ENCODE measurements at places on chromosomes 1 and 21.

- H3K36me3 ChIP-seq: no peaks in the 10 kb centered on the region
- no peak overlapping the region for H3K27ac ChIP-seq
- no peaks in the 10 kb centered on the region for H3K4me1 ChIP-seq
- DNase-seq: no peak
Measured at GRCh38 chr1:81730881-81731280, 69.9 kb upstream of the ADGRL2 start.

GRCh38 chr1:36937371-36937770 lies 96.9 kb downstream of the GRIK3 start:
- H3K27me3 ChIP-seq: peaks cover 11% of the 10 kb centered on the region
- no peak overlapping the region for H3K27ac ChIP-seq
- H3K4me1 ChIP-seq: no peaks in the 10 kb centered on the region
- no peak for DNase-seq

DNA sequence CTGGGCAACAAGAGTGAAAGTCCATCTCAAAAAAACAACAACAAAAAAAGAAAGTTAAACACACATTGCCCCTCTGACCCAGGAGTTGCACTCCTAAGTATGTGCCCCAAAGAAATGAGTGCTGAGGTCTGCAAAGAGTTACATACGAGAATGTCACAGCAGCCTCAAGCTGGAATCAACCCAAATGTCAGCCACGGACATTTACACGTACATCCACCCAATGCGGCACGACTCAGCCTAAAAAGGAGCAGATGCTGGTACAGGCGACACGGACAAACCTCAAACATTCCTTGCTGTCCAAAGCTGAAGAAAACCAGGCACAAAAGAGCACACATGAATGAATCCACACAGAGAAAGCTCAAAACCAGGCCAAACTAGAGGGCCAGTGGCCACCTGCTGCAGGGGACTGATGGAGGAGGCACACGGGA lies 46.8 kb upstream of the ECE1 start:
- no peaks in the 10 kb centered on the region for H3K27me3 ChIP-seq
- no peak overlapping the region for H3K4me3 ChIP-seq
- H3K27ac ChIP-seq: no peak overlapping the region

- no peak overlapping the region for H3K4me3 ChIP-seq
- H3K4me1 ChIP-seq: peaks cover 8% of the 10 kb centered on the region
- H3K36me3 ChIP-seq: no peaks in the 10 kb centered on the region
- DNase-seq: no peak
Measured at GRCh38 chr1:41444785-41445184, 39.7 kb downstream of the EDN2 start.

DNA sequence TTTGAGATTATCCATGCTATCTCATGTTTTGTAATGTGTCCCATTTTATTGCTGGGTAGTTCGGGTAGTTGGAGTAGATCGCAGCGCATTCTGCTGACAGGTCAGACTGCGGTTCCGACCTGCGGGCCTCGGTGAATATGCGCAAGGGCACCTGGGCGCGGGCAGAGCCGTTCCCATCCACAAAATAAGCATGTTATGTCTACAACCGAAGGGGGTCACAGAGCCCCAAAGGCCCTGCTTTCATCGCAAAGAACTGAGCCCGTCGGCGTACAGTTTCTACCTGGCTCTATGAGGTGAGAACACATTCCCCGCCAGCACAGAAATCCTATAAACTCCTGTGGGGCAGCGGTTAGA lies 88.4 kb downstream of the PRKAB2 start:
- peaks cover 40% of the 10 kb centered on the region for H3K27me3 ChIP-seq
- H3K4me3 ChIP-seq: no peak overlapping the region
- no peak overlapping the region for H3K27ac ChIP-seq
- DNase-seq: no peak
- H3K36me3 ChIP-seq: no peaks in the 10 kb centered on the region

DNA sequence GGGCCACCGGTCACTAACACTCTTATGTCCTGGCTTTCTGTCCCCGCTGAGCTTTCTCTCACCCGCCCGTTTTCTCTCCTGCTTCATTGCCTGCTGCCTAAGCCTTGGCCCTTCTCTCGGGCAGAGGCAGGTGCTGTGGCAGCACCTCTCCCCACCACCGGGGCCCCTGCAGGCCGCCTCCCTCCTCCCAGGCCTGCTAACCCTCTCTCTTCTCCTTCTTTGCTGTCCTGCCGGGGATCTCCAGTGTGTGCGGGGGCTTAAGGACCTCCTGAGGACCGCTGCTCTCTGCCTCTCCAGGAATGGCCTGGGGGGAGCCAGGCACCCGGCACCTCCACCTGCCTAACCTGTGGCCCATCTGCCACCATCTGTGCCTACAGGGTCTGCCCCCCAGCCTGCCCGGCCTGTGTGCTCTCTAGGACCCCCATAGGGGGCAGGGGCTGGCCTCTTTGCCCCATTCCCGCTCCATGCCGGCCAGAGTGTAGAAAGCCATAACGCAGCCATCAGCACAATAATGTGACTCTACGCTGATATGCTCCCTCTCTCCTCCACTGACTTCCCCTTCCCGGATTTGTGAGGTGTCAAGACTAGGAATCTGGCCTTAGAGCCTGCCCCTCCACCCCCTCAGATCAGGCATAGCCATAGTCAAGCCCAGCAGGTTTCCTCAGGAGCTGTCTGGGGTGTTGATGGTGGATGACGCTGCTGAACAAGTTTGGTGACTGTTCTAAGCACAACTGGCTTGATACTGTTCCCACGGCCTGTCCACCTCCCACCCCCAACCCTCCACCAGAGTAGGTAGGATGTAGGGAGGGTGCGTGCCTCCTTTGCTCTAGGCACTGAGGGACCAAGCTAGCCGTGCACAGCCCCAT lies 6.1 kb upstream of the SFN start:
- DNase-seq: no peak
- H3K4me1 ChIP-seq: peaks cover 12% of the 10 kb centered on the region
- H3K4me3 ChIP-seq: no peak overlapping the region
- no peak overlapping the region for H3K27ac ChIP-seq

DNA sequence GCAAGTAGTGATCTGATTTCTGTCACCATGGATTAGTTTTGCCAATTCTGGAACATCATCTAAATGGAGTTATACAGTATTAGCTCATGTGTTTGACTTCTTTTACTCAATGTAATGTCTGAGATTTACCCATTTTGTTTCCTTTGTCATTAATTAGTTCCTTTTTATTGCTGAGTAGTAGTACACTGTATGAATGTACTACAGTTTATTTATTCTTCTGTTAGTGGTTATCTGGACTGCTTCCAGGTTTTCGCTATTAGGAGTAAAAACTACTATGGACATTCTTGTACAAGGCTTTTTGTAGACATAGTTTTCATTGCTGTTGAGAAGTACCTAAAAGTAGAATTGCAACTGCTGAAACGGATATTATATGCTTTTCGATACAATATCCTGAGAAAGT lies 14.1 kb downstream of the SUCO start:
- H3K4me1 ChIP-seq: peaks cover 3% of the 10 kb centered on the region
- no peak overlapping the region for H3K4me3 ChIP-seq
- H3K27ac ChIP-seq: no peak overlapping the region
- no peaks in the 10 kb centered on the region for H3K27me3 ChIP-seq
- DNase-seq: peak; percentile 32

DNA sequence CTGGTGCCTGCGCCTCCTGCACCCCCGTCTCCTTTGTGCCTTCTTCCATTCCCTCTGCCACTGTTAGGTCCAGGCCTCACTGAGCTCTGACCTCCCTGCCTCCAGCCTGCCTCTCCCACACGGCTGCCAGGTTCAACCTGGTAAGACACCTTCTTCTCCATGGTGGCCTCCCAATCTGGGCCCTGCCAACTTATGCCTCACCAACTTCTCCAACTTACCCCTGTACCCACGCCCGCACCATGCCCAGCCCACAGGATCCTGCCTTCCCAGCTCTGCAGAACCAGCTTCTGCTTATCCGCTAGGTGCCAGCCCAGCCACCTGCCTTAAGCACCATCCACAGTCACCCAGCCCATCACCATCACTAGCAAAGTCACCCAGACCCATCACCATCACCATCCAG lies 37.2 kb downstream of the PDE9A start:
- H3K4me3 ChIP-seq: no peak overlapping the region
- H3K36me3 ChIP-seq: no peaks in the 10 kb centered on the region
- no peak overlapping the region for H3K27ac ChIP-seq
- H3K27me3 ChIP-seq: no peaks in the 10 kb centered on the region
- no peak for DNase-seq
- H3K4me1 ChIP-seq: peaks cover 2% of the 10 kb centered on the region

DNA sequence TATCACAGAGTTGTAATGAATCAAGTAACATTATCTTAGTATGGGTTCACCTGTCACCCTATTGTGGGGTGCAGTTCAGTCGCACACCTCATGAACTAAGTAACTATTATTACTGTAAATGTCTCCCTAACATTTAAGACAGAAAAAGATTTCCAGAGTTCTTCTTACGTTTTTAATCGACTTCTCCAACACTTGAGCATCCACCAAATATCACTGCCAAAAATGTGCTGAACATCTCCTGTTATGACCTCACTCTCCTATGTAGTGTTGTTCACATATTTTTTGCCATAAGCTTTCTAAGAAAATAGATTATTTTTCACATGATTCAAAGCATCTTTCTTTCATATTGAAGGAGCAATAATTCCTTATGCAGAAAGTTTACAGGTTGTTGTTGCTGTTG lies 1.3 kb downstream of the TTLL7 start:
- no peak overlapping the region for H3K4me3 ChIP-seq
- no peaks in the 10 kb centered on the region for H3K36me3 ChIP-seq
- no peaks in the 10 kb centered on the region for H3K27me3 ChIP-seq
- no peak overlapping the region for H3K27ac ChIP-seq
- peaks cover 4% of the 10 kb centered on the region for H3K4me1 ChIP-seq
- DNase-seq: no peak

- H3K27ac ChIP-seq: no peak overlapping the region
- H3K4me3 ChIP-seq: no peak overlapping the region
- H3K36me3 ChIP-seq: no peaks in the 10 kb centered on the region
- H3K27me3 ChIP-seq: peaks cover 6% of the 10 kb centered on the region
Measured at GRCh38 chr21:44739316-44739715, 27.9 kb upstream of the TSPEAR start.

GRCh38 chr21:44932408-44933181 lies 7.2 kb upstream of the SLX9 start:
- no peak overlapping the region for H3K27ac ChIP-seq
- peaks cover 42% of the 10 kb centered on the region for H3K4me1 ChIP-seq
- peak overlapping the region; percentile 60 for H3K4me3 ChIP-seq
- peaks cover 37% of the 10 kb centered on the region for H3K27me3 ChIP-seq

- H3K4me3 ChIP-seq: no peak overlapping the region
- no peak overlapping the region for H3K27ac ChIP-seq
- H3K4me1 ChIP-seq: peaks cover 40% of the 10 kb centered on the region
- peaks cover 20% of the 10 kb centered on the region for H3K27me3 ChIP-seq
- H3K36me3 ChIP-seq: peaks cover 23% of the 10 kb centered on the region
Measured at GRCh38 chr1:53553734-53554509, 94.7 kb downstream of the DMRTB1 start.

DNA sequence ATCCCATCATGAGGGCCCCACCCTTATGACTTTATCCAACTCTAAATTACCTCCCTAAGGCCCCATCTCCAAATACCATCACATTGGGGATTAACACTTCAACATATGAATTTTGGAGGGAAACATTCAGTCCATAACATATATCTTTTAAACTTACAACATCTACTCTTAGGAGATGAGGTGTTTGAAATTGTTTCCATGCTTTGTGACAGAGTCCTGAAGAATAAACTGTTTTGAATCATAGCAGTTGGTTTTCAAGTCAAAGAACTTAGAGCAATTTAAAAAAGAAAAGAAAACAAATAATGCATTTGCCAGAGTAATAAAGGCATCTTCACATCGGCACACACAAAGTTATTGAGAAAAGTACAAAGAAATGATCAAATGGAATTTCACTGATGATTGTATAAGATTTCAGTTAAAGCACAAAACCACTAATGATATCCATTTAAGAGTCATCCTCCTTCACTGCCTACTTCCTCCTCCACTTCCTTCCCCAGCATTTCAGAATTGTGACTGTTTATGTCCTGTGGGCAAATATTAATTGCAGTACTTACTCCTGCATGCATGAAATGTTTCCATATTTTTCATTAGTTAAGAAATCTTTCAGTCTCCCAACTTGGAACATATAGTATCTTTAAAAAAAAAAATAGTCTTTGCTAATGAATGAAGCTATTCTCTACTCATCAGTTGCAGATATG lies 202.0 kb downstream of the LRRC40 start:
- DNase-seq: no peak
- H3K4me1 ChIP-seq: no peaks in the 10 kb centered on the region
- H3K4me3 ChIP-seq: no peak overlapping the region
- no peaks in the 10 kb centered on the region for H3K36me3 ChIP-seq
- H3K27ac ChIP-seq: no peak overlapping the region

GRCh38 chr1:62429581-62429980 lies 7.3 kb upstream of the USP1 start:
- no peak overlapping the region for H3K4me3 ChIP-seq
- no peaks in the 10 kb centered on the region for H3K36me3 ChIP-seq
- no peak for DNase-seq
- no peak overlapping the region for H3K27ac ChIP-seq

GRCh38 chr21:38712071-38712470 lies 93.7 kb upstream of the ETS2 start:
- peak; percentile 43 for DNase-seq
- H3K27me3 ChIP-seq: peaks cover 11% of the 10 kb centered on the region
- H3K4me1 ChIP-seq: no peaks in the 10 kb centered on the region
- no peak overlapping the region for H3K4me3 ChIP-seq
- no peaks in the 10 kb centered on the region for H3K36me3 ChIP-seq
